ENCODE measurements at places on chromosomes 4 and X.

DNA sequence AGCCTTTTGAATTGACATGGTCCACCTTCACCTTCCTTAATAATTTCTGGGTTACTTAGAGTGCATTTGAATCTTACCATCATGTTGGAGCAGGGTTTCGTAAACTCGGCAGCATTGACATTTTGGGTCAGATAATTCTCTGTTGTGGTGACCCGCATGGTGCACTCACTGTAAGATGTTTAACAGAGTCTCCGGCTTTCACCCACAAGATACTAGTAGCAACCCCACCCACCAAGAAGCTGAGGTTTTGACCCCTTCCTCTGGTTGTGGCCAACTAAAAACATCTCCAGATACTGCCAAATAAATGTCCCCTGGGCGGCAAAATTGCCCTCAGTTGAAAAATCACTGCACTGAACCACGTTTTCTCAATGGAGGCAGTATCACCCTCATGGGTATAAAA, 62.7 kb downstream of the CHST7 start:
- DNase-seq = no peak

GRCh38 chr4:140149846-140150635, 3.9 kb downstream of the MAML3 start:
- no peak for DNase-seq

GRCh38 chrX:133709501-133709900, 275.9 kb downstream of the GPC3 start:
- no peak for DNase-seq

- DNase-seq = no peak
Observed at GRCh38 chr4:20565075-20565721, 135.1 kb upstream of the PACRGL start.

- no peak for DNase-seq
Observed at GRCh38 chr4:154491341-154492271, at the start of gene DCHS2. Gene DCHS2 (minus strand): TSS chr4:154491799. CDS start chr4:154491355, 444 bp downstream.

- no peak for DNase-seq
Observed at GRCh38 chr4:1721666-1722550, 587 bp downstream of the TACC3 start.

DNA sequence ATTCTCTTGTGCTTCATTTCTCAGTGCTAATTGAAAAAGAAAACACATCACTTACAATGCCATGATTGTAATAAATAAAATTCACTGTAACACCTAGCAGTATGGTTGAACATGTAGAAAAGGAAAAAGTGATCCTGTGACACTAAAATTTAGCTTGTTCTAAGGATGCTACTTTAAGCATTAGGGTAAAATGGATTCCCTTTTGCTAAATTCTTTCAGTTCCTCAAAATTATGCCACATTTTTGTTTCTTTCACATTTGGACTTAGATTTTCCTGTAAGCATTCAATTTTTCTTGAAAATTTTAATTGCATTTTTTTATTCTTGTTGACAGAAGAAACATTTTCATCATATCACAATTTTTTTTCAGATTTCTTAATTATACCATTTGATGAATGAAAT, 19.4 kb downstream of the TET2 start:
- no peak for DNase-seq

Data from esophagus squamous epithelium (tissue), 5 donors.